Suppressor macrophage treated with lipopolysaccharide for 4 hours (primary cell): ENCODE measurements at places on chromosomes 16 and 17.

- DNase-seq = no peak
These were observed 526 bp downstream of the MOSMO start for GRCh38 chr16:22008215-22009059.

GRCh38 chr16:11725457-11725856 is 17.2 kb downstream of the TXNDC11 start:
- no peak for DNase-seq

- no peak for DNase-seq
These were observed 39.4 kb downstream of the SYCE1L start for GRCh38 chr16:77238593-77238992.

- DNase-seq = no peak
These were observed 24.9 kb downstream of the LITAFD start for GRCh38 chr16:8907096-8907495.

GRCh38 chr16:3501783-3502400 is 1.1 kb downstream of the CLUAP1 start:
- DNase-seq = no peak

- no peak for DNase-seq
These were observed 126.9 kb downstream of the KATNIP start for GRCh38 chr16:27676839-27677238.

DNA sequence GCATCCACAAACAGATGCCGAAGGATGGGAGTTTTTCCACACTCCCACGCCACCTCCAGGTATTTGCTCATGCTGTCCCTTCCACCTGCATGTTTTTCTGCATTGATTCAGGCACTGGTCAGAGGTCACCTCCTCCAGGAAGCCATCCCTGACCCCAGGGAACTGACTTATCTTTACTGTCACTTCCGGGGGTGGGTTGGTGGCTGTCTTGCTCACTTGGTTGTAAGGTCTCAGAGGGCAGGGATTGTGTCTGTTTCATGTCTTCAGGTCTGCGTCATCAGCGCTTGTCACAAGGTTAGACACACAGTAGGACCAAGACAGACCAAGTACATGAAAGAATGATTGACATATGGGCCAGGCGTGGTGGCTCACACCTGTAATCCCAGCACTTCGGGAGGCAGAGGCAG is 1.9 kb upstream of the IL4R start:
- DNase-seq = no peak

DNA sequence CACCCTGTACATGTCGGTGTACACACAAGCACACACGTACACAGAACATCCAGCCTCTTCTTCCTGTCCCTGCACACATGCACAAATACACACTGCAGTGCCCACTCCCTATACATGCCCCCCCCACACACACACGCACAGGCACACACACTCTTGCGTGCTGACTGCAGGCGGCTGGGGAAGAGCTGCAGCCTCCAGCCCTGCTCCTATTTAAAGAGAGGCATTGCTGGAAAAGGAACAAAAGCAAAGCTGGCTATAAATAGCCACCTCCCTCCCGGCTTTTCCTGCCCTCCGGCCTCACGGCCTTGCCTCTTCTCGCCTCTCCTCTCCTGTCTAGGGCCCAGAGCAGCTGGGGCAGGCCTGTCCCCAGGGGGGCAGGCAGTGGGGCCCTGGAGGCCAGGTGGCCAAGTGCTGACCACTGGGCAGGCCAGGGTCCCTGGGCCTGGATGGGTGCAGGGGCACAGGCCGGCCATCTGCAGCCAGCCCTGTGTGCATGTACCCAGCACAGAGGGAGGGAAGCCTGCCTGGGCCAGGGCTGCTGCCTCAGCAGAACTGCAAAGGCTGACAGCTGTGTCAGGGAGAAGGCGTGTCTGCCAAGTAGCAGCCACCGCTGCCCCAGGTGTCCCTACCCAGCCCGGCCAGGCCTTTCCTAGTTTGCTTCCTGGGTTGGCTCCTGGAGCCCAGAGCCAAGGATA is 25.4 kb downstream of the RTN4RL1 start:
- no peak for DNase-seq

- no peak for DNase-seq
These were observed 10.6 kb downstream of the SSTR5 start for GRCh38 chr16:1082952-1083675.

GRCh38 chr16:50981951-50982350 is 169.1 kb downstream of the SALL1 start:
- DNase-seq = no peak

DNA sequence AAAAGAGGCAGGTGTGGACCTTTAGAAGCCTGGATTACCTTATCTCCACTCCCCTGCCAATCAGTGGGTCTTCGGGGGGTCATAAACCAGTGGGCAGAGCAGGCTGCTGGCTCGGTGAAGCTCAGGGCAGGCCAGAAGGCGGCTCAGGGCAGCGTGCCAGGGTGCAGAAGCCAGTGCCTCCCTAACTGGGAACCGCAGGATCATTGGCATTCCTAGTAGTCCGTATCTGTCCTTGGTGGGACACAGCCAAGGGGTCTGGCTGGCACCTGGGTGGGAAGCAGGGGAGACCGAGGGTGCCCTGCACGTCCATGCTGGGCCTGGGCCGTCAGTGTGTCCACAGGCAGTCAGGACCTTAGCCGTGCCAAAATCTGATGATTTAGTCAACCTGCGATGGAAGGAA is 76.8 kb downstream of the SEC14L1 start:
- DNase-seq = no peak

GRCh38 chr17:3719265-3719664 is 4.4 kb upstream of the HASPIN start:
- DNase-seq = no peak

GRCh38 chr17:43609613-43610385 is 51.9 kb downstream of the MEOX1 start:
- no peak for DNase-seq

- DNase-seq = no peak
These were observed 1.2 kb downstream of the ORMDL3 start for GRCh38 chr17:39926135-39926587.
